H1 (cell line): ENCODE measurements at places on chromosomes 5 and 9.
A peak's percentile ranks its signal among the peaks of the same experiment; 100 is the strongest.

DNA sequence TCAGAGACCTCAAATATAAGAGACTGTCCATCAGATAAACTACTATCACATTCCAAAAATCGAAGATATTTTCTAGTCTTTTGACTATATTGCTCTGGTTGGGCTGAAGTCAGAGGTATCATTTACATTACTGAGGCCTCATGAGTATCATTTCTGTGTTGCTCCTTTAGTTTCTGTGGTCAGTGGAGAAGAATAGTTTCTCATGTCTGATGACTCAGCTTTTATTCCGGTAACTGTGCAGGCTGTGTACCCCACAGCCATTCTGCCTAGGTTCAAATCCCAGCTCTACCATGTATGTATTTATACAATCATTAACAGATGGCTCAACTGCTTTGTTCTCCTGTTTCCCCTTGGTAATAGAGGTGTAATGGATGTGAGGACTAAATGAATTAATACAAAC lies 179.3 kb downstream of the ALDH1A1 start:
- no peaks in the 10 kb centered on the region for H3K4me1 ChIP-seq
- H3K36me3 ChIP-seq, result no peaks in the 10 kb centered on the region
- DNase-seq, result no peak

DNA sequence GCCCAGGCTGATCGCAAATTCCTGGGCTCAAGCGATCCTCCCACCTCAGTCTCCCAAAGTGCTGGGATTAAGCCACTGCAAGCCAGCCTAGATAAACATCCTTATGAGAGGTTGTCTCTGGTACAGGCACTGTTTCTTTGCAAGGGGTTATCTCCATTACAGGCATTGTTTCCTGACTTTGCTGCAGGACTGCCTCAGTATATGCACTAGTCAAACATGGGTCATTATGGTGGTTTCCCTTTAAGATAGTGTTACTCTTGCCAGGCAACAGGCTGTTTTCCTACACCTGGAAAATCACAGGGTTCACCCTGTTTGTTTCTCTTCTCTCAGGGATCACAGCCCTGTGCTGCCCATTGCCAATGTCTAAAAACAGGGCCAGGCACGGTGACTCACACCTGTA lies 7.8 kb upstream of the CLTB start:
- no peaks in the 10 kb centered on the region for H3K4me1 ChIP-seq
- H3K27ac ChIP-seq, result no peak overlapping the region
- DNase-seq, result no peak
- no peaks in the 10 kb centered on the region for H3K36me3 ChIP-seq
- H3K27me3 ChIP-seq, result no peaks in the 10 kb centered on the region

DNA sequence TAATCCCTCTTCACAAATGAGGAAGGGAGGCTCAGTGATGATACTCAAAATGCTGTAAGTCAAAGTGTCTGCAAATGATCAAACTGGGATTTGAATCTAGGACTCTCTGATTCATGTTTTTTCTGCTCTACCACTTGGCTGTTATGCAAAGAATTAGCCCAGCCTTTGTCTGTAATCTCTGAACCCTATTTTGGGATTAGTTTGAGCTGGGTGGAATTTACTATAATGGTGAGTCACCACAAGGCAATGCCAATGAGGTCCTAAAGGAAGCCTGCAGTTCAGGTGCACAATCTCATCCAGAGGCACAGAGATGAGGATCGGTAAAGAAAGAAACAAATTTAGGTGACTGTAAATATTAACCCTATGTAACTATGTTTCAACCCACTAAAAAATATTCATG lies 29.2 kb downstream of the RFK start:
- no peaks in the 10 kb centered on the region for H3K4me1 ChIP-seq
- H3K36me3 ChIP-seq, result no peaks in the 10 kb centered on the region
- no peaks in the 10 kb centered on the region for H3K27me3 ChIP-seq

DNA sequence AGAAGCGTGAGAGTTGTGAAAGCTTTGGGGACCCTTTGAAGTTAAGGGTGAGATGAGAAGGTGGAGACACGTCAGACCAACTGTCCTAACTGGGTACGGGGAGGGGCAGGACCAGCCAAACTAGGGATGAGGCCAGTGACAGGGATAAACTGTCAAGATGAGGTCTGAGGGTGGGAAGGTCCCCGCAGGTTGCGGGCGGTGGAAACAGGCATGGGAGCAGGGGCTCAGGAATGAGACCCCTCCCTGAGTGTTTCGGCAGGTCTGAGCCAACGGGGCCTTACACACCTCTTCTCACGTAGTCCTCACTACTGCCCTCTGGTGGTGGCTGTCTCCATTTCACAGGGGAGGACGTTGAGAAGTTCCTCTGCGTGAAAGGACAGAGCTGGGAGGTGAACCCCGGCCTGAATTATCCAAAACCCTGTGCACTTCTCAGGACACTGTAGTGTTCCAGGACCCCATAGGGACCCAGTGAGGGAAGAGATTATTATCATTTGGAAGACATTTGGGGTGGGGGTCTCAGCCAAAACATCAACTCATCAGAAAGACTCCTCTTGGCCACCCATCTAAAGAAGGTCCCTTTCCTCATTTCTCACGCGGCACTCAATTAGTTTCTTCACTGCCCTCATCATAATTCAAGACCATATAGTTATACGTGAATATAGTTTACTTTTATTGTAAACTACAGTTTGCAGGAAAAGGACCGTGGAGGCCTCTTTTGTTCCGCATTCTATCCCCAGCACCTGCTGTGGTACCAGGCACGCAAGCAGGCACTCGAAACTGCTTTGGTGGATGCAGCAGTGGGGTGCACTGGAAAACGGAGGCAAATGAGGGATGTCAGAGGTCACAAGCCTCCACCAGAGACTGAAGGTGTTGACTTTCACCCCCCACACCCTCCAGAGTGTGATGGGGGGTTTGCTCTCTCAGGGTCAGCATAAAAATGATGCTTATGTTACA lies 21.7 kb upstream of the NANS start:
- H3K4me3 ChIP-seq, result no peak overlapping the region
- DNase-seq, result peak; percentile 95
- H3K4me1 ChIP-seq, result no peaks in the 10 kb centered on the region
- H3K27me3 ChIP-seq, result no peaks in the 10 kb centered on the region; the same call in 1 of the 2 replicates
- no peaks in the 10 kb centered on the region for H3K36me3 ChIP-seq
- H3K27ac ChIP-seq, result no peak overlapping the region

DNA sequence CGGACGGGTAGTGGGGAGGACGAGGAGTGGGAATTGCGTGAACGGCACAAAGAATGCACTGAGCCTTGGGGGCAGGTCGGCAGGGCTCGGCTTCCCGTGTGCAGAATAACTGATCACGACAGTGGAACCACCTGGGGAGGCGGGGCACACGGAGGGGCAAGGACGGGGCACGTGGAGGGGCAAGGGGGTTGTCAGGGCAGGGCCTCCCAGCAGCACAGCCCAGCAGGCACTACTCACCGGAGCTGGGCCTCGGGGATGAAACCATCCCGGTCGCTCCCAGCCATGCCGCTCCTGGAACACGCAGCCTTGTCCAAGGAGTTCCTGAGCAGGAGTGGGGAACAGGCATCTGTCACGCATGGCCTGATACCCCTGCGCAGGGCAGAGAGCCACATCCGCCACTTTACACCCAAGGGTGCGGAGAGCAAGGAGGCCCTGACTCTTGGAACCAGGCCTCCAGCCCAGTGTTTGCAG lies 33.4 kb downstream of the SARDH start:
- no peak overlapping the region for H3K4me3 ChIP-seq
- DNase-seq, result no peak
- H3K27me3 ChIP-seq, result no peaks in the 10 kb centered on the region
- H3K27ac ChIP-seq, result no peak overlapping the region
- no peaks in the 10 kb centered on the region for H3K36me3 ChIP-seq

- H3K27ac ChIP-seq, result no peak overlapping the region
- no peak overlapping the region for H3K4me3 ChIP-seq
- no peaks in the 10 kb centered on the region for H3K27me3 ChIP-seq
- DNase-seq, result peak; percentile 72
Measured at GRCh38 chr5:38420691-38421390, 135.6 kb downstream of the LIFR start.

- no peaks in the 10 kb centered on the region for H3K36me3 ChIP-seq
- no peak overlapping the region for H3K27ac ChIP-seq
- H3K27me3 ChIP-seq, result no peaks in the 10 kb centered on the region
- no peaks in the 10 kb centered on the region for H3K4me1 ChIP-seq
- H3K4me3 ChIP-seq, result no peak overlapping the region
Measured at GRCh38 chr5:118397236-118397635, 591.1 kb downstream of the DTWD2 start.

- no peaks in the 10 kb centered on the region for H3K4me1 ChIP-seq
- no peak for DNase-seq
- H3K4me3 ChIP-seq, result no peak overlapping the region
- H3K36me3 ChIP-seq, result no peaks in the 10 kb centered on the region
- H3K27me3 ChIP-seq, result no peaks in the 10 kb centered on the region
- no peak overlapping the region for H3K27ac ChIP-seq
Measured at GRCh38 chr5:52924456-52924855, 64.7 kb upstream of the ITGA2 start.

GRCh38 chr9:130129432-130130061 lies 42.7 kb upstream of the NCS1 start:
- peaks cover 12% of the 10 kb centered on the region for H3K36me3 ChIP-seq
- H3K27ac ChIP-seq, result no peak overlapping the region
- DNase-seq, result no peak
- no peaks in the 10 kb centered on the region for H3K4me1 ChIP-seq
- H3K4me3 ChIP-seq, result no peak overlapping the region
- no peaks in the 10 kb centered on the region for H3K27me3 ChIP-seq

DNA sequence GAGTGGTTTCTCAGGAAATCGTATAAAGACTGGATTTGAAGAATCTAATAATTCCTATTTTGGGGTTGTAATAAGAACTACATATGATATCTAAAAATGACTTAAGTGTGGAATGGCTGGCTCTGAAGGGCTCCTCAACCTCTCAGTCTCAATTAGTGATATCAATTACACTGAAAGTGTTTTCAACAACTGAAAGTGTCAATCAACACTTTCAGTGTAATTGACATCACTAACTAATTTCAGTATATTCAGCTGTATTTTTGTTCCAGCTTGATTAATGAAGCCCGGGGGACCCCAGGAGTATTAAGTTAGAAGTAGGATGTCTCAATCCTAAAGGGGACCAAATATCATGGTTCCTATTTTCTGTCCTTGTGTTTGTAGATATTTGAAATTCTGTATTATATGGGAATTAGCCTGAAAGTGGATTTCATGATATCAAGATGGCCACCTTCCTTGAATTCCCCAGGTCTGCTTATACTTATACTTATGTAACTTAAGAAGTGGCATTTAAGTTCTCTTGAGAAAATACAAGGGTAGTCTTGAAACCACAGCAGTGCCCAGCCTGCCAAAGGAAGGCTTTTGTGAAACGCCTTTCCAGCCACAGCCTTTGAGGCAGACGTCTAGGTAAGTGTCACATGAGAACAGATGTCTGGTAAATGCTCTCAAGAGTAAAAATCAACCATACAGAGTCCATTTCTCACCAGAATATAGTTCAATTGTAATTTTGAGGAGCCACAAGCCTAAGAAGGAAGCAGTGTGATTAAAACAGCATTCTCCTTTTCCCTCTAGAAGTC lies 4.6 kb downstream of the BASP1 start:
- peaks cover 15% of the 10 kb centered on the region for H3K4me1 ChIP-seq
- DNase-seq, result no peak
- H3K4me3 ChIP-seq, result no peak overlapping the region
- no peak overlapping the region for H3K27ac ChIP-seq
- no peaks in the 10 kb centered on the region for H3K36me3 ChIP-seq

DNA sequence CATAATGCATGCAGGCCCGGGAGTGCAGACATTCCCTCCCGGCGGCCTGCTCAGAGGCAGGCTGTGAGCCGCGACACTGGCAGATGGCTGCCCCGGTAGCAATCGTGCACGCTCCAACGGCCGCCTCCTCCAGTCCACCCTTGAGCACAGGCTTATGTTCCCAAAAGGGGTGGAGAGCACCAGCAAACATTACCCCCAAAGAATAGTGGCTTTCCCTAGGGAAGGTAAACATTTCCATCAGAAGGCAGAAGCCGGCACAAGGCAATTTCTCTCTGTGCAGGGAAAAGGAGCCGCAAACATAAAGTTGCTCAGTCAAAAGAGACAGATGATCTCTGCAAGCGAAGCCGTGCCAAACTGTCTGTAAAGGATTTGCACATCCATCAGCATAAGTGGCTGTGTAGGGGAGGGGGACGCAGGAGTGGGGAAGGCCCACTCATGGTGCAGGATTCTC lies 92.5 kb downstream of the SIL1 start:
- no peaks in the 10 kb centered on the region for H3K27me3 ChIP-seq
- no peaks in the 10 kb centered on the region for H3K36me3 ChIP-seq
- H3K4me1 ChIP-seq, result peaks cover 4% of the 10 kb centered on the region
- H3K27ac ChIP-seq, result no peak overlapping the region
- no peak overlapping the region for H3K4me3 ChIP-seq

- H3K4me3 ChIP-seq, result no peak overlapping the region
- DNase-seq, result no peak
- H3K27ac ChIP-seq, result no peak overlapping the region
- no peaks in the 10 kb centered on the region for H3K36me3 ChIP-seq
- no peaks in the 10 kb centered on the region for H3K27me3 ChIP-seq
- H3K4me1 ChIP-seq, result no peaks in the 10 kb centered on the region
Measured at GRCh38 chr5:42005561-42006153, 80.6 kb downstream of the FBXO4 start.

GRCh38 chr5:52915176-52915875 lies 73.8 kb upstream of the ITGA2 start:
- DNase-seq, result peak; percentile 59
- H3K27me3 ChIP-seq, result no peaks in the 10 kb centered on the region
- H3K4me3 ChIP-seq, result peak overlapping the region; percentile 39

- H3K4me1 ChIP-seq, result no peaks in the 10 kb centered on the region
- no peak overlapping the region for H3K4me3 ChIP-seq
- H3K27ac ChIP-seq, result no peak overlapping the region
- no peak for DNase-seq
- no peaks in the 10 kb centered on the region for H3K27me3 ChIP-seq
- H3K36me3 ChIP-seq, result no peaks in the 10 kb centered on the region
Measured at GRCh38 chr5:149007174-149007573, 55.7 kb downstream of the SH3TC2 start.

GRCh38 chr5:181246276-181247049 lies 2.8 kb upstream of the RACK1 start:
- H3K27me3 ChIP-seq, result no peaks in the 10 kb centered on the region
- H3K36me3 ChIP-seq, result peaks cover 17% of the 10 kb centered on the region
- peak; percentile 90 for DNase-seq
- peak overlapping the region; percentile 87 for H3K27ac ChIP-seq

- H3K27me3 ChIP-seq, result no peaks in the 10 kb centered on the region
- H3K36me3 ChIP-seq, result no peaks in the 10 kb centered on the region
- H3K4me1 ChIP-seq, result no peaks in the 10 kb centered on the region
- H3K27ac ChIP-seq, result no peak overlapping the region
- DNase-seq, result peak; percentile 46
- no peak overlapping the region for H3K4me3 ChIP-seq
Measured at GRCh38 chr9:117927354-117927753, 223.2 kb downstream of the TLR4 start.

DNA sequence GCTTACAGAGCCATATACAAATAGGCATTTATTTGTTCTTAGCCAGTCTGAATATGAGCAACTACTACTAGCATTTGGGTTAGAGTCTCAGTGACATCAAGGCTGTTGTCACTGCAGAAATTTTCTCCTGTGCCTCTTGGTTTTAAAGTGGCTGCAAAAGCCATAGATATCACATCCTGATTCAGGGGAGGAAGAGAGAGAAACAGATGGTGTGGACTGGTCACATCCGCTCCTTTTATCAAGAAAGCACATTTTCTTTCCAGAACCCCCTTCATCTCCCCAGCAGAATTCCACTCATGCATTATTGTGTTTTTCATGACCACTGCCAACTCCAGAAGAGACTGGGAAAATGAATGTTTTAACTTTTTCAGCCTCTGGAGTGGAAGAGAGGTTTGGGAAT lies 69.8 kb downstream of the PTTG1 start:
- H3K4me1 ChIP-seq, result no peaks in the 10 kb centered on the region
- H3K4me3 ChIP-seq, result no peak overlapping the region
- H3K36me3 ChIP-seq, result no peaks in the 10 kb centered on the region
- no peaks in the 10 kb centered on the region for H3K27me3 ChIP-seq
